ENCODE measurements at places on chromosomes 13 and 19.

DNA sequence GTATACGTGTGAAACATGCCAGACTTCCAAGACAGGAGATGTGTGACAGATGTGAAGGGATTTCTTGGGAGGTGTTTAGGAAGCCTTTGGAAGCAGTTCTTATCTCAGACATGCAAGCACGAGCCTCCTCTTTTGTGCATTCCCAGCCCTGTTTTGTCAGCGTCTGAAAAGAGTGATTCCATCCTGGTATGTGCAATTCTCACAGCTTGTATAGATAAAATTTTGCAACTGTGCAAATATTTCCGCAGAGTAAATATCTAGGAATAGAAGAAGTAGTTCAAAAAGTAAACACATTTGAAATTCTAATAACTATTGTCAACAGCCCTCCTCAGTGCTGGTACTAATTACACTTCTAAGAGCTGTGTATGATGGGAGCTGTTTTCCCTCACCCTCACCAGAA lies 72.3 kb upstream of the C1QTNF9B start:
- no peak for DNase-seq

GRCh38 chr19:55336101-55336500 lies 3.6 kb upstream of the KMT5C start:
- DNase-seq, result no peak

DNA sequence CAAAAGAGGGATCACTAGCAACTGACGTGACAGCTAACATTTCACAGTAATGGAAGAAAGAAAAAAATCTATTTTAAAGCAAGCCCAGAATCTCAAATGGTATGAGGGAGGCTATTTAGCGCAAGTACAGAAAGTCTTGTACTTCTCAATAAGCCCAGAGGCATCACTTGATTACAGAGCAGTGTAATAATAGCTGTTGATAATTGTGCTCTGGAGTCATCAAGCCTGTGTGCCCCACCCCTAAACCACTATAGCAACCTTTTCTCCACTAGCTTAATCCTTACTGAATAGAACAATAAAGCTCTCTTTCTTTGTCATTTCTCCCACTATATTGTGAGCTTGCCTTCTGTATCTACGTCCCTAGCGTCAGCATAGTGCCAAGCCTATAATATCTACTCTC lies 56.6 kb downstream of the FREM2 start:
- no peak for DNase-seq

DNA sequence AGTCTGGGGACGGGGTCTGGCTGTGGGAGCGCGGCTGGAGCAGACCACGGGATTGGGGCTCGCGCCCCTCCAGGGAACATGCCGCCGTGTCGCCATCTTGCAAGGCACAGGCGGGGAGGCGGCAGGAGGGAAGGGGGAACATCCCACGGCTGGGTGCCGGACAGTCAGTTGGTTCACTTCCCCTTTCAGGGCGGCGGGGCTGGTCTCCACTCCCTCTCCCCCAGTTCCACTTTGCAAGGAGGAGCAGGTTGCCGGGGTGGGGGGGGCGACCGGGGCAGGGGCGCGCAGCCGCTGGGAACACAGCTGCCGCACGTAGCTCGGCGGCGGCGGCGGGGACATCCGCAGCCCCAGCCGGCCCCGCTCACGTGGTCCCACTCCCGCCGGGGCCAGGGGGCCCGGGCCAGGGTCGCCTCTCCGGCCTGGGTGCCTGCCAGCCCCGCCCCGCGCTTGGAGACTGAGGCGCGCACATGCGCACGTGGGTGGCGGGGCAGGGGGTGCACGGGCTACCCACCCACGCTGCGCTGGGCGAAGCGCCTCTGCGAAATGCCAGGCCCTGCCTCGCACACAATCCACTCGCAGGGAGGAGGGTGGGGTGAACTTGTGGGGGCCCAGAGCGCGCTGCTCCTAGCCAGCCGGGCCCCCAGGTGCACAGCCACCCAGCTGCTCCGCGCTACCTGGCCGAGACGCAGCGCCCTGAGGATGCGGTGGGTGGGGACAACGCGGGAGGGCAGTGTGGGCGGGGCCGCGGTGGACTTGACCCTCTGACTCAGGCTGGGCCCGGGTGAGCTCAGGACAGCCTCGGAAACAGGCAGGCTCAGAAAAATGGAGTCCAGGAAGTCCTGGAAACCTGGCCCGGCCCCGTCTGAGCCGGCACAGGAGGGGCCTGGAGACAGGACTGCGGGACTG lies 6.4 kb downstream of the KLF16 start:
- no peak for DNase-seq
